ENCODE measurements at places on chromosomes 2 and 18.
A peak's percentile ranks its signal among the peaks of the same experiment; 100 is the strongest.

DNA sequence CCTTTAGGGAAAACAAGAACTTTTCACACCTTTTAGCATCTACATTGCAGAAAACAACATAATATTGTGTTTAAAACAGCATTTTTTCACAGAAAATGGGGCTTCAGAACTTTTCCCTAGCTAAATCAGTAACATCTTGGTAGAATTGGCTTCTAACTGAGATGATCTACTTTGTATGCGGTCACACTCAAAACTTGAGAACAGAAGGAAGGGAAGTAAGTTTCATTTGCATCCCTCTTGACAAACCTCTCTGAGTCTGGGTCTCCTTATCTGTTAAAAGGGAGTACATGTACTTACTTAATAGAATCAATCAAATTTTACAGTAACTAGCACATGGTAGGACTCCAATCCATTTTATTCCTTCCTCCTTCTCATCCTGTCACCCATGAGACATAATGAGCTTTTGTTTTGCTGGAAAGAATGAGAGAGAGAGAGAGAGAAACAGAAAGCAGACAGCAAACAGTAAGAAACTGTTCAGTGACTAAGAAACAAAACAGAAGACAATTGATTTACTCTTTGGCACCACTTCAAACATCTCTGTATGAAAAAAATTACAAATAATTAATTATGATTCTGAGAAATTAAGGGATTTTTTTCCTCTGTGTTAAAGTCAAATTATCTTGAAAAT, 387.3 kb downstream of the SATB2 start:
- DNase-seq: no peak

- peak; percentile 44 for DNase-seq
These were observed 2.1 kb downstream of the MARCHF7 start for GRCh38 chr2:159714247-159714930.

GRCh38 chr2:113077921-113078320, 10.2 kb downstream of the IL1F10 start:
- DNase-seq: peak; percentile 95

DNA sequence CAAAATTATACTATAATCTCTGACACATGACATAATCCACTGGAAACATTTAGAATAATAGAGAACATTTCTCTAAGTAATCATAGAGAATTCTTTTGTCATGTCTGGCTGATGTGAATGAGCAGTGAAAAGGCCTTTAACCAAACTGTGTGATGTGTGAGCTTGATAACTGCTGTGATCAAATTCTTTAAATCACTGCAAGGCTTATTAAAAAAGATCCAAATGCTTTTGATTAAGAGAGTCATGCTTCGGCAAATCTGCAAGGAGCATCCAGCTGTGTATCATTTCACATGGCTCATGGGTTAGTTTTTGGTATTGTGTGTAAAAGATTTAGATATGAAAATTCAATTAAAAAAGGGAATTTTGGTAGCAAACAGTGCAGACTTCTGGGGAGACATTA, 58.6 kb upstream of the TFPI start:
- DNase-seq: no peak

DNA sequence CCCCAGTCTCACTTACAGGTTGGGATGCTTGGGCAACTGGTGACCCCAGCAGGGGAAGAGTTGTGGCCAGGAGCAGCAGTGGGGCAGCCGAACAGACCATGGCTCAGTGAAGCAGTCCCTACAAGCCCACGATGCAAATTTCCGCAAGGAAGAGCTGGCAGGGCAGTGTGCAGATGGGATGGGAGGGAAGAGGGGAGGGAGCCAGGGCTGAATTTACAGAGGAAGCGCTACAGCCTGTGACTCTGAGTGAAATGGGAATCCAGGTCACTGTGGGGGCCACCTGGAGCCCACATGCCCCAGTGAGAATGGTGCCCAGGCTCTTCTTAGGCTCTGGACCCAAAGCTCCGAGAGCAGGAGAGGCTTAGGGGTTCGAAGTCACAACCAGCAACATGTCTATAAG, 27.0 kb upstream of the SELENOI start:
- DNase-seq: no peak

- no peak for DNase-seq
These were observed 78.0 kb upstream of the OTX1 start for GRCh38 chr2:62972601-62973000.

GRCh38 chr2:68388358-68388757, 23.3 kb downstream of the PLEK start:
- no peak for DNase-seq

DNA sequence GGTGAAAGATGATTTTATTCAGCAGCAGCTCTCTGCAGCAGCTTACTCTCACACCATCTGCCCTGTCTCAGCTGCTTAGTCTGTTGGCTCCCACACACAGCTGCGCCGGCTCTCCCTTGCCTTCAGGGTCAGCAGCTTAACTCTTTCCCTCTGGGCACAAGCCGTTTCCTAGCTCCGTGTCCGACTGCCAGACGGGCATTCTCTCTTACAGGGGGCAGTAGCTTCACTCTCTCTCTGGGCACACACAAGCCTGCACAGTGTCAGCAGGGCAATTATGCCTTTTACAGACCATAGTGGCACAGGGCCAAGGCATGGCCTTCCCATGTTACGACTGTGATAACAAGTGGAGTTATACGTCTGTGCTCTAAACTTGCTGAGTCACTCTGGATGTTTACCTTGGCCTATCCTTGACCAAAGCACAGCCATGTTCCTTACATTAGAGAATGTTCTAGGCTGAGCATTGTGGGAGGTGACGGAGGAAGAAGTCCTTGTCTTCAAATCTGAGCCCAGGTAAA, 31.7 kb downstream of the PCARE start:
- DNase-seq: no peak

GRCh38 chr2:210072493-210072892, 70.1 kb downstream of the RPE start:
- DNase-seq: no peak

DNA sequence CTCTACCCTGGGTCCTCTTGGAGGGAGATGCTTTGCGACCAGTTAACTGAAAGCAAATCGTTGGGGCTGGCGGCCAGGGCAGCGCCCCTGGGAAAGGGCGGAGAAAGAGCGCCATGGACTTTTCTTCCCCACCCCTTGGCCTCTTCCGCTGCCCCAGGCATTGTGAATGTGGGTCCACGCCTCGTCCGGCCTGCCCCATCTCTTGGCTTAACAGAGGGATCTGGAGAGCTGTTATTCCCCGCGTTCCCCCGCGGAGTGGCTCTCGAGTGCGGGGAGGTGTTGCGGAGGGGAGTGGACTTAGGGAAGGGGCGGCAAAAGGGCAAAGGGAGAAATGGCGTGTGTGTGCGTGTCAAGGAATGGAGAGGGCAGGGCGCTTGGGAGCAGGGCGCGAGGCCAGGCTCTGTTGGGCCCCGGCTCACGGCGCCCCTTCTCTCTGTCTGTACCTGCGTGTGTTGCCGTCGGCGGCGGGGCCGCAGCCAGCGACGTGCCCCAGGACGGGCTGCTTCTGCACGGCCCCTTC, 6.6 kb downstream of the EMX1 start:
- DNase-seq: no peak

DNA sequence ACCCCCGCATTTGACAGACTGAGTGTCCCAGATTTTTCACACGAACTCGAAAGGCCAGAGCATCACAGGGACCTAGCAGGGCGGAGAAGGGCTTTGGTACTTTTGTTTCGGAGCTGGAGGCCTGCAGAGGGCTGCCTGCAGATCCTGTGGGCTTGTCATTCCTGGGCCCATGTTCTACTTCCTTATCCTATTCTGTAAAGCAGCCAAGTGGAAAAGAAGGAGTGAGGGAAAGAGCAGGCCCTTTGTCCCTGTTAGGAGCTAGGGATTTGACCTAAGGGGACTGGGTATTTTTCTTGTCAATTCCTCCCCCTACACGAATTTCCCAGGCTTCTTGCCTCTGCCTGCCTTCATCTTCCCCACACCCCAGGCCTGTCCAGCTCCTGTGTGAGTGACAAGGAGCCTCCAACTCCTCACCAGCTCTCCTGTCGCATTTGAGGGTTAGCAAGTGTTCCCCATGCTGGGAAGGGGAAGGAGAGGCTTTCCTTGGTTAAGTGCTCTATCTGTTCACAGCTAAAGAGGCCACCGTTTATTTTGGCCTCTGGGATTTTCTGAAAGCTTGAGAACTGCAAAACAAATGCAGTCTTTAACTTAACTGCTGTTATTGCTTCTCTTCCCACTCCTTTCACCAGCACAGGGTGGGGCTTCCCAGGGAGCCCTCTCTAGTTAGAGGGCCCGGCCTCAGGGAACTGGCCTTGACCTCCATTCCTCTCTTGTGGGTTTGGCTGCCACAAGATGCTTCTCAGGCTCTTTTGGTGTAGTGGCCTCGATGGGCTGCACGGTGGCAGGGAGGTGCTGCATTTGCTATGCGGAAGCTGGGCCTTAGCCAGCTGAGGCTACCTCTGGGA, 61.2 kb downstream of the SGPP2 start:
- DNase-seq: no peak

- no peak for DNase-seq
These were observed 603.6 kb upstream of the SALL3 start for GRCh38 chr18:78376046-78376445.

DNA sequence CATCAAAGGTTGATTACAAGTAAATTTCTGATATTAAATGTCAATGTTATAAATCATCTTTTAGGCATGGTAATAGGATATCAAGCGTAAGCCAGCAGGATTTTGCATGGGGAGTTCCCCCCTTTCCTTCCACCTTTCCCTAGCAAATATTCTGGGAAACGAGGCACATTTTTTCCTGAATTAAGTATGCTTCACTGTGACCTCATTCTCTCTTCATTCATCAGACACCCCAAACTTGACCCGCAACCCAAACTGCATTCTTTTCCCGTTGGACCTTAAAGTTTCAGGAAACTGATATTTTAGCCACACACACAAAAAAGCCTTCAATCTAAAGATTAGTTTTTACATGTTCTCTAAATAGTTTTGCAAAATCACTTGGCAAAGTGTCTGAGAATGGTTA, 214.5 kb upstream of the CTAGE1 start:
- no peak for DNase-seq

DNA sequence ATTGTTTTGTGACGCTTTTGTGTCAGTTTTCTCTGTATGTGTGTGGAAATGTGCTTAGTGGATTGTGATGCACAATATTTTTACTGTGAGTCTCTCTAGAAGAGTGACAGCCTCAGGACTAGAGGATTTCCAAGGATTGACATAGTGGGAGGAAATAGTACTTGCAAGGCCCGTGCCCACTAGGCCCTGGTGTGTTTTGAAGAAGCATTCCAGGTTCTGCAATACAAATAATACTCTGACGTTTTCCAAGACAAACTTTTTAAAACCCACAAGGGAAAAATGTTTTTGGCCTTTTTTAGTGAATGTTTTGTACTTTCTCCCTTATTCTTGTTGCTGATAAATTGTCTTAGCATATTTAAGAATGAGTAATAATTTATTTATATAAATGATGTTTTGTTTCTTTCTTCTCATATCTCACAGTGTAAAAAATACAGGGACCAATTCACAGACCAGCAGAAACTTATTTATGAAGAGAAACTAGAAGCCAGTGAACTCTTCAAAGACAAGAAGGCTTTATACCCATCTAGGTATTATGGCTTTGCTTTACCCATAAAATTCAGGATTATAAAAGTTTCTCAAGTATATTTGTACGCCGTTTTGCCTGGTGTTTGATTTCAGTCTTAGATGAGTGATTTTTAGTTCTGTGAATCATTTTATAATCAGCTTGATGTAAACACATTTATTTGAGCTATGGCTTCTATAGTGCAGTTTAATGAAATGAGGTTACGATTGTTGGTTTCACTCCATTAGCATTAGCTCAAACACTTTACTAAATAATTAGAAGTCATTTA, 165.6 kb downstream of the MYO1B start:
- DNase-seq: no peak

DNA sequence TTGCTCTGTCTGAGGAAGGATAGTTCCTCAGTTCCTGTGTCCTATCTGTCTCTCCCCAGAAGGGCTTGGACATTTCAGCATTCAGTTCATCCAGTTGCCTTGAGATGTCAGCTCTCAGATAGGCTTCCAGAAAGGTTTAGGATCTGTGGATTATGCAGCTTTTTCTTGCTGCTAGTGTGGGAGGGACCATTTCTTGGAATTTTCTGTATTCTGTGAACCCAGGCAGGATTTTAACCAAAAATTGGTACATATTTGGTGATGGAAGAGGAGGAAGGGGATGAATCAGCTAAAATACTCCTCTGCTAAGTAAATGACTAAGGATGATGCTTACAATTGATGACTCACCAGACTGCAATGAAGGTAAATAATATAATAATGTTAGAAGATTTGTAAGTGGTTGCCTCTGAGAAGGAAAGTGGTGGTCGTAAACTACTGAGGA, 58.6 kb upstream of the DOCK10 start:
- peak; percentile 81 for DNase-seq

- no peak for DNase-seq
These were observed 56.3 kb upstream of the GULP1 start for GRCh38 chr2:188235364-188235763.

GRCh38 chr2:189498205-189498604, 56.9 kb downstream of the WDR75 start:
- no peak for DNase-seq

GRCh38 chr2:144467502-144468137, 52.3 kb downstream of the ZEB2 start:
- DNase-seq: no peak

DNA sequence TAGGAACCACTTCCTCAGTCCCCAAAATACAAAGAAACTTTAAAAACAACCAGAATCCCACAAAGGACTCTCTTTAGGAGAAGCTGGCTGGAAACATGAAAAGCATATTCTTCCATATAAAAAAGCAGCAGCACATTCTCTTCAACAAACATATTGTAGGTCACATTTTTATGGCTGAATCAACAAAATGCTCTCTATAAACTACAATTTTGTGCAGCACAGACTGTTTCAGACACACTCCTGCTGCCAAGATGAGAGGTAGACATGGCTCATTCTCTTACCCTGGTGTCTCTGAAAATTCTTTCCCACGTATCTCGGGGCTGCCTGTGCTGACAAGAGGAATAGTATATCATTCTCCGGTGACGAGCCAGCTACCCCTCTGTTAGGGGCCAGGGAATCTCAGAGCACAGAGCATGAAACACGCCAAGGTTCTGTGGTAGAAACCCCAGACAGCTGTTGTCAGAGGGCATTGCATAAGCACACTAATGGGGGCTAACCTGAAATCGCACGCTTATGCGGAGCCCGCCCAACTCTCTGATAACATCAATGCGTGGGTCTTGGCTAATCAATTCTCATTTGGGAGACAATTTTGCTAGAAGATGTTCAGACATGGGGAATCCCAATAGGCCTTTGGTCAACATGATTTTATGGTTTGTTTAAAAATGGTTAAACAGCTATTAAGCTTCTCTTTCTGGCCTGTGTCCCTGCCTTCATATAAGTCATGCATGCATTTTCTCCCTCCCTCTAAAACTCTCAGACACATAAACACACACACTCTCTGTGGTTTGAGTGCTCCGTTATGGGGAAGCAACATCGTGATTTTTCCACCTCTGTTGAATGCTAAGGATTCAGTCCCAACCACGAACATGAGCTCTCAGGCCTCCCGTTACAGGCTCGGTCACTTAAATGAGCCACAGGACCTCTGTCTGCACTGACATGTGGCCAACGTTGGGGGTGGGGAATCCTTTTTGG, 177.5 kb downstream of the INO80D start:
- DNase-seq: no peak

- no peak for DNase-seq
These were observed 87.1 kb downstream of the SS18 start for GRCh38 chr18:26003356-26003755.

GRCh38 chr2:167187049-167187727, 298.9 kb downstream of the XIRP2 start:
- no peak for DNase-seq

GRCh38 chr2:29921560-29921915, at the start of gene ALK:
Gene ALK (minus strand): TSS chr2:29921586. CDS start chr2:29920659, 927 bp downstream.
- DNase-seq: peak; percentile 90

GRCh38 chr2:104938231-104938941, 84.5 kb downstream of the POU3F3 start:
- peak; percentile 58 for DNase-seq
